ENCODE measurements at places on chromosomes 1 and 21.

DNA sequence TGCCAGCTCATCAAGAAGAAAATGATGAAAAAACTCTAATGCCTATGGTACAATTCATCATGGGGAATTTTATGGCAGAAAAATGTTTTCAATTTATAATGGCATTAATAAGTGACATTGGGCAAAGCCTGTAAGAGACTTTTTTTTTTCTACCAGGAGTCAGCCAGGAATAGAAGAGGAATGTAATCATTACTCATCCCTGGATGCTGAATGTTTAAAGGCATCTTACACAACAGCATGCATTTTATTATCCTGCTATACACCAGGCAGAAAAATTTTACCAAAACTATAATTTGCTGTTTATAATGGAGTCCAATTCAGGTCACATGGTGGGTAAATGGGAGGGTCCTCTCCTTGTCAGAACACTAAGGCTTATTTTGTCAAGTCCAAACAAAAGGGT, 189.9 kb upstream of the BEND5 start:
- peaks cover 4% of the 10 kb centered on the region for H3K27me3 ChIP-seq
- no peak overlapping the region for H3K27ac ChIP-seq
- H3K36me3 ChIP-seq = no peaks in the 10 kb centered on the region
- H3K4me3 ChIP-seq = no peak overlapping the region
- DNase-seq = no peak
- no peaks in the 10 kb centered on the region for H3K4me1 ChIP-seq

DNA sequence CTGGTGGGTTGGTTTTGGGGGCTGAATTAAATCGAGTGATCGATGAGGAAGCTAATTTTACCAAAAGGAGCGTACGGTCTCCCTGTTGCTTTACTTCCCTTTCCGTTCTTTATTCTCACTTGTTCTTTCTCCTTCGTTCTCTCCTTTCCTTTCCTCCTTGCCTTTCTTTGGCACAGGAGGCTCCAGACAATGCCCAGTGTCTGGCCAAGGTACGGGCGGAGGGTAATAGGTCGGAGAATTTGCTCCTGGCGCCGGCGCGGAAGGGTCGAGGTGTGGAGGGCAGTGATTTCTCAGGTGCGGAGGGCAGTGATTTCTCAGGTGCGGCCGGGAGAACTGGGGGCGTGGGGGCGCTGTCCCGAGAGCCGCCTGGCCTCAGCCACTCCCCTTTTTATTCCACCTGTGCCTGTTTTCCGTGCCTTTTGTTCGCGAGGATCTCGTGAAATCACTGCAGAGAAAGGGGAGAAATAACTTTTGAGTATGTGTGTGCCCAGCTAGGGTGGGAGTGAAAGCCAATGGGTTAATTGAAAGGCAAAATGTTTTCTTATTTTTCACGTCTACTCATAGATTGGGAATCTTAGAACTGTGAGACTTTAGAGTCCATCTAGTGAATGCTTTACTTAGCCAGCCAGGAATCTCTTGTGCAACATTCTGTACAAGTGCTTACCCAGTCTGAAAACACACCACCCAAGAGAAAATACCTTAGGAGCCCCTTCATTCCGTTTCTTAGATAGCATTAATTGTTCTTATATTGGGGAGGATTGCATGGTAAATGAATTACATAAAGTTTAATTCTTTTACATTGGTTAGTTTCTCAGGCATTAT, 1.3 kb downstream of the FNBP1L start:
- peaks cover 78% of the 10 kb centered on the region for H3K27me3 ChIP-seq
- no peak overlapping the region for H3K27ac ChIP-seq
- peak overlapping the region; percentile 82 for H3K4me3 ChIP-seq
- H3K4me1 ChIP-seq = peaks cover 17% of the 10 kb centered on the region

- H3K36me3 ChIP-seq = peaks cover 3% of the 10 kb centered on the region
- no peak overlapping the region for H3K27ac ChIP-seq
- peaks cover 24% of the 10 kb centered on the region for H3K4me1 ChIP-seq
- H3K27me3 ChIP-seq = no peaks in the 10 kb centered on the region
- DNase-seq = no peak
- no peak overlapping the region for H3K4me3 ChIP-seq
These were observed 93.4 kb downstream of the TGFBR3 start for GRCh38 chr1:91792489-91793071.

- H3K27ac ChIP-seq = no peak overlapping the region
- DNase-seq = no peak
- no peaks in the 10 kb centered on the region for H3K27me3 ChIP-seq
- H3K4me3 ChIP-seq = no peak overlapping the region
- H3K4me1 ChIP-seq = no peaks in the 10 kb centered on the region
These were observed 10.2 kb downstream of the VN1R5 start for GRCh38 chr1:247266053-247266452.

GRCh38 chr1:199857108-199857507, 170.4 kb upstream of the NR5A2 start:
- H3K4me3 ChIP-seq = no peak overlapping the region
- H3K4me1 ChIP-seq = peaks cover 7% of the 10 kb centered on the region
- no peak for DNase-seq

- peaks cover 33% of the 10 kb centered on the region for H3K4me1 ChIP-seq
- no peaks in the 10 kb centered on the region for H3K27me3 ChIP-seq
- no peak for DNase-seq
- H3K36me3 ChIP-seq = peaks cover 36% of the 10 kb centered on the region
- H3K4me3 ChIP-seq = no peak overlapping the region
These were observed 28.5 kb upstream of the KCNQ4 start for GRCh38 chr1:40755067-40755466.

GRCh38 chr1:7127322-7128075, 342.2 kb downstream of the CAMTA1 start:
- no peak overlapping the region for H3K4me3 ChIP-seq
- no peak for DNase-seq
- H3K27ac ChIP-seq = no peak overlapping the region
- peaks cover 1% of the 10 kb centered on the region for H3K4me1 ChIP-seq

- H3K27ac ChIP-seq = no peak overlapping the region
- H3K27me3 ChIP-seq = peaks cover 43% of the 10 kb centered on the region
- no peaks in the 10 kb centered on the region for H3K4me1 ChIP-seq
- no peak for DNase-seq
- no peak overlapping the region for H3K4me3 ChIP-seq
These were observed 2.6 kb upstream of the PERM1 start for GRCh38 chr1:984476-984814.

DNA sequence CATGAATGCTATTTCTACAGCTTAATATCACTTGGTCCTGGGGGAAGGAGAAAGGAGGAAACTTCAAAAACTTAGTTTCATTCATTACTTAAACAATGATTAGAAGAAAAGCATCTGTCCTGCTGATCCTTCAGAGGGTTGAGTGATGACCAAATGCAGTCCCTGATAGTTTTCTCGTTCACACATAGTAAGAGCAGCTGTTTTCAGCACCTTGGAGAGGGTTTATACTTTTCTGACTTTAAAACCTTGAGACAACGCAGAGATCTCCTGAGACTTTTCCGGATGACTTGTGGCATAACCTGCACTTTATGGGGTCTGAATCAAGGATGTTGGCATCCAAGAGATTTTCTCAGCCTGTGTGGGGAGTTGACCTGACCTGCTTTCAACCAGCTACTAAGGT, 94.0 kb upstream of the KCND3 start:
- peaks cover 27% of the 10 kb centered on the region for H3K27me3 ChIP-seq
- H3K27ac ChIP-seq = no peak overlapping the region
- no peaks in the 10 kb centered on the region for H3K4me1 ChIP-seq
- no peak overlapping the region for H3K4me3 ChIP-seq
- DNase-seq = no peak
- H3K36me3 ChIP-seq = no peaks in the 10 kb centered on the region

- H3K27ac ChIP-seq = peak overlapping the region; percentile 47
- H3K4me3 ChIP-seq = no peak overlapping the region
- DNase-seq = no peak
- no peaks in the 10 kb centered on the region for H3K27me3 ChIP-seq
- H3K36me3 ChIP-seq = peaks cover 59% of the 10 kb centered on the region
These were observed 8.9 kb downstream of the UBASH3A start for GRCh38 chr21:42412636-42412933.

- no peak overlapping the region for H3K4me3 ChIP-seq
- no peaks in the 10 kb centered on the region for H3K27me3 ChIP-seq
- H3K36me3 ChIP-seq = peaks cover 12% of the 10 kb centered on the region
- H3K4me1 ChIP-seq = peaks cover 15% of the 10 kb centered on the region
- no peak overlapping the region for H3K27ac ChIP-seq
- DNase-seq = no peak
These were observed 104.7 kb downstream of the AKT3 start for GRCh38 chr1:243745356-243745755.

DNA sequence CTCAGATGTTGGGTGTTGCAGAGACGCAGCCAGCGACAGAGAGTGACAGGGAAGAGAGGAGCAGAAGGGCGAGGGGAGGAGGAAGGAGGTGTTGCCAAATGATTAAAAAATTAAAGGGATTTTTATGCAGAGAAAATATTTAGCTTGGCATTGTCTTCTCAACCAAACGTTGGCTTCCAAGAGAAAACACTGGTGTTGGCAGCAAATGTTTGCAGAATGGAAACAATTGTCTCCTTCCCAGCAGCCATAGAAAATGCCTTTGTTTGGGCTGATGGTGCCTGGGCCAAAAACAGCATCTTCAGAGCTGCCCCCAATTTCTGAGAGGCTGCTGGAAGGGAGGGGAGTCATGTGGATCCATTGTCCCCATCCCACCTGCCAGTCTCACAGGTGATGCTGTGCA, 29.7 kb upstream of the GRIK3 start:
- no peak for DNase-seq
- no peak overlapping the region for H3K4me3 ChIP-seq
- H3K27ac ChIP-seq = no peak overlapping the region
- H3K4me1 ChIP-seq = no peaks in the 10 kb centered on the region
- H3K27me3 ChIP-seq = peaks cover 11% of the 10 kb centered on the region
- H3K36me3 ChIP-seq = no peaks in the 10 kb centered on the region

DNA sequence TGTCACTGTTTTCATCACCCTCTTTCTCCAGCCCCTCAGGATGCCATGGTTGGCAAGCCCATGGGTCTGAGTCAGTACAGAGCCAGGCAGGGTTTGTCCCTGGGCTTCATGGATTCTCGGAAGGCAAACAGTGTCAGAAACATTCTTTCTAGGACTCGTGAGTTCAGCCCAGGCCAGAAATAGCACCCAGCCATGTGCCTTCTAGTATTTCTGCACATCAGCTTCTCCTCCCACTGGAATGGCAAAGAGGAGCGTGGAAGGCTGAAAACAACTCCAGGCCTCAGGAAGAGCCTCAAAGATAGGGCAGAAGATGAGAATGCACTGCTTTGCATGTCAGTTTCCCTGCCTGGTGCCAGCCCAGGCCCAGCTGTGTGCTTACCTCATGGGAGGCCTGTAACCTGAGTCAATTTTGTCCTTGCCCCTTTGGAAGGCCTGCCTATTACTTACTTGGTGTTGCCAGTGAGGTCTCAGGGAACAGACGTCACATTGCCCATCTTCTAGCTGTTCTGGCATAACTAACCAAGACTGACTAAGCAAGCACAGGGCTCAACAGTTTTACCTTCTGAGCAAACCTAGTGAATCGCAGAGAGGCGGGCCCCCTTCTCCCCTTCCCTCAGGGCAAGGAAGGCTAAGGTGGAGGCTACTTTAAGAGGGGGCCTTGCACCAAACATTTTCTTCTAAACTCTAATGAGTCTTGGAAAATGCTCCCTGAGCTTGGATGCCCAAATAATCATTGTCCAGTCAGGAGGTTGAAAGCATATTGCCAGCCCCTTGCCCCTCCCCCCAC, 42.4 kb downstream of the GLUL start:
- H3K36me3 ChIP-seq = no peaks in the 10 kb centered on the region
- DNase-seq = no peak
- H3K27ac ChIP-seq = no peak overlapping the region
- no peaks in the 10 kb centered on the region for H3K4me1 ChIP-seq
- H3K27me3 ChIP-seq = no peaks in the 10 kb centered on the region

DNA sequence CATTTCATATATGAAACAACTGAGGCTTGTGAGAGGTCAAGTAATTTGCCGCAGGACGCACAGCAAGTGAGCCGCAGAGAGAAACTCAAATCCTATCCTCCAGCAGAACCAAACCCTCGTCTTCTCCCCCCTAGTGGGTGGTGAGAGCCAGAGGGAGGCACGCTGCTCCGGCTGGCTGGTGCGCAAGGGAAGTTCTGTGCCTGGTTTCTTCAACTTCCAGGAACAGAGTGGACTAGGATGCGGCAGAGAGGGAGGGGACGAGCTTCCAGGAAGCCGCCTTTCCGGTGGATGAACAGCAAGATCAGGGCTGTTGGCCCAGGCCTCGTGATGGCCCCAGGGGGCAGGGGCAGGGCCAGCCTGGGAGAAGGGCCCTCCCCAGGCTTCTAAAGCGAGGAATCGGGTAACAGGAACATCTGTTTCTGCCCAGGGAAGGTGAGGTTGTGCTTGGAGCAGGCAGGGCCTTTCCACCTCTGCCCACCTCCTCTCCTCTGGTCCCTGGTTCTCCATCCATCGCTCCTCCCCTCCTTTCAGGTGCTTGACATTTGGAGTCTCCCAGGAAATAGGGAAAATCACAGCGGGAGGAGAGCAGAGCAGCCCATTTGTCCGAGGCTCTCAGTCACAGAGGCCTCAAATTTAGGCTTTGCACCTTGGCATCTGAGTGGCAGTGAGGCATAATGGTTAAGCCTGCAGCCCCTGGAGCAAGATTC, 16.8 kb upstream of the PDIK1L start:
- H3K27me3 ChIP-seq = peaks cover 27% of the 10 kb centered on the region
- peaks cover 2% of the 10 kb centered on the region for H3K4me1 ChIP-seq
- no peaks in the 10 kb centered on the region for H3K36me3 ChIP-seq
- DNase-seq = no peak

GRCh38 chr1:176416777-176417176, 46.2 kb upstream of the PAPPA2 start:
- DNase-seq = no peak
- H3K4me3 ChIP-seq = no peak overlapping the region
- peaks cover 8% of the 10 kb centered on the region for H3K27me3 ChIP-seq
- no peaks in the 10 kb centered on the region for H3K36me3 ChIP-seq
- no peaks in the 10 kb centered on the region for H3K4me1 ChIP-seq
- H3K27ac ChIP-seq = no peak overlapping the region

DNA sequence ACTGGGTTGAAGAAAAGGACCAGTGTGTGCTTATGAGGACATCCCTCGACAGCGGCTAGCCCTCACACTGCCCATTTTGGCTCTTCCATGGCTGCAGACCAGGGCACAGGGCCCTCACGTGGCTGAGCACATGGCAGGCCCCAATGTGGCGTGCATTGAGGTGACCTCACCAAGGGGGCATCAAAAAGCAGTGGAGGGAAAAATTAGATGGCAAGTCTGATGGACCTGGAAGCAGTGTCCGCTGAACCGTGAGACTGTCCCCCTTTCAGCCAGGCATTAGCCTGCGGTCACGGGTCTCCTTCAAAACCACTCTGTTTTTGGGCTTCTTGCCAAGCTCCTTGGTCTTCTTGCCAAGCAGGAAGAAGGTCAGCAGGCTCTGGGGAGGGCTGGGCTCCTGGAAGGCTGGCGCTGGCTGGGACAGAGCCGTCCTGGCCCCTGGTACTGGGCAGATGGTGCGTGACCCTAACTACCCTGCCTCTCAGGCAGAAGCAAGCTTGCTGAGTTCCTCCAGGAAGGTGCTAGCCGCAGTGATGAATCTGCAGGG, 30.8 kb downstream of the TRIM67 start:
- no peaks in the 10 kb centered on the region for H3K36me3 ChIP-seq
- H3K27ac ChIP-seq = no peak overlapping the region
- no peak overlapping the region for H3K4me3 ChIP-seq

DNA sequence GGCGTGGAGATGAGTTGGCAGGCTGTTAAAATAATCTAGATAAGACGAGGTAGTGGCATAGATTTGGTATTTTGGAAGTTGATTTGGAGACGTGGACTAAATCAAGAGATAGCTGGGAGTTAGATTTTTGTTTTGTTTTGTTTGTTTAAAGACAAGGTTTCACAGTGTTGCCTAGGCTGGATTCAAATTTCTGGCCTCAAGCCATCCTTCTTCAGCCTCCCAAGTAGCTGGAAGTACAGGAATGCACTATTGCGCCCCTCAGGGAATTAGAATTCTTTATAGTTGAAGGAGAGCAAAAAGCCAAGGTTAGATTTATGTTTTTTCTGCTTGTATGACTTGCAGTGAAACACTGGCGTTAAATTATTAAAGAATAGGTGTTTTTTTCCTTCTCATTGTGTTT, 22.3 kb upstream of the SNRPE start:
- H3K36me3 ChIP-seq = peaks cover 49% of the 10 kb centered on the region
- no peaks in the 10 kb centered on the region for H3K27me3 ChIP-seq
- H3K4me3 ChIP-seq = no peak overlapping the region
- no peaks in the 10 kb centered on the region for H3K4me1 ChIP-seq

All from activated naive CD8-positive, alpha-beta T cell treated with anti-CD3 and anti-CD28 coated beads for 36 hours (primary cell).